ENCODE measurements at places on chromosomes 6 and 20.

GRCh38 chr20:38673725-38674091 lies 50.6 kb upstream of the SLC32A1 start:
- DNase-seq = no peak

DNA sequence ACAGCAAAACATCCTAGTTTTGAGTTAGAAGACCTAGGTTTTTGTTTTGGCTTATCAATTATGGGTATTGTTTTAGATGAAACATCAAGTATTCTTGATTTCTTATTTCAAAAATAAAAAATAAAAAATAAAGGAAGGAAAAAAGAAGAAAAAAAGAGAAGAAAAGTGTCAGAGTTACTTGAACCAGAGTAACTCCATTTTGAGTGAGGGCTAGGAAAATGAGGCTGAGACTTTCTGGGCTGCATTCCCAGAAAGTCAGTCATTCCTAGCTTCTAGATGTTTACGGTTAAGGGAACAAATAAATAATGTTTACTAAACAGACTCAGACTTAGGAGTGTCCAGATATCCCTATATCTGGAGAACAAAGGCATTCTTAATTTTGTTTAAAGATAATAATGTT lies 45.3 kb upstream of the HFE start:
- no peak for DNase-seq

DNA sequence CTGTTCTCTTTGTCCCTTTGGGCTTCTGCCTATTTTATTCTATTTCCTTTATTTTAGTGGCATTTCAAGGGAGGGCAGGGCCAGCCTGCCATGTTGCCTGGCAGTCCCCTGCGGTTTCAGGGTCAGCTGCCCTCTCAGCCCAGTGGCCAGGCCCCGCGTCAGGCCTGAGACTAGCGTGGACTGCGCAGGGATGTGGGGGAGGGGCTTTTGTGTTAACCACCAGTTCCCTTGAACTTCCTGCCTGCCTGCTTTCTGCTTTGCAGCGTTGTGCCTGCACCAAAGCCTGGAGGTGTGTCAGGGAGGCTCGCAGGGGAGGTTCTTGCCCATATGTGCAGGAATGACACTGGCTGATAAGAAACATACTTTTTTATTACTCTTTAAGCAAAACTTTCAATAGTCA lies 157.6 kb downstream of the SLC35B3 start:
- DNase-seq = no peak

- DNase-seq = no peak
Measured at GRCh38 chr6:85419046-85419759, 30.7 kb upstream of the NT5E start.

DNA sequence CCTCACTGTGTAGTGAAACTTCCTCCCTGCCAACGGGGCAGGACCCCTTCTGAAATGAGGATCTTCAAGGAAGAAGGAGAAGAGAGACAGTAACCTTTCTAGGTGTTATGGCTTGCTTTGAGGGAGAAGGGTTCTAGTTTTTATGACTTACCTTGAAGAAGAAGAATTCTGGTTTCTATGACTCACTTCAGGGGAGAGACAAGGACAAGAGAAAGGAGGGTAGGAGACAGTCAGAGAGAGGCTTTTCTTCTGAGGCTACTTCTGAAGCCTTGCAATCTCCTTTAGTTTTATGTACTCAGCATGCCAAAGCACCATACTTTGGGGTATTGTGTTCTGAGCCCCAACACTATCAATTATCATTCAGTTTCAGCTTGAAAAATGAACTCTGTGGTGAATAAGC lies 25.8 kb upstream of the IBTK start:
- DNase-seq = no peak

DNA sequence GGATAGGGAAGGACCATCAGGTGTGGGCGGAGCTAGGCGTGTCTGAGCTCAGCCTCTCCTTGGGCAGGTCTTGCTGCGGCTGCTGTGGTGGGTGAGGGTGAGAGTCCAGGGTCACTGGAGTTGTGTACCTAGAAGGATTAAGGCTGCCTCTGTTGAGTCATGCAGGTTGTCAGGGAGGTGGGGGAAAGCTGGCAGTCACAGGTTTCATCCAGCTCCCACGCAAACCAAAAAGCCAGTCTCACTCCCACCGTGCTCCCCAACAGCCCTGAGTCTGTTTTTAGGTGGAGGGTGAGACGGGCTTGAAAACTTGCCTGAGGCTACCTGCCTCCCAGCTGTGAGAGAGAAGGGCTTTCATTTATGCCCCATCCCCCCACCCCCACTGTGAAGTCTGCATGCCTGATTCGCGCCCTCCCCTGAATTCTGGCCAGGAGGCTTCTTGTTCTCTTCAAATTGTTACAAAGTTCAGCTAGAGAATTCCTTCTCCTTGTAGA lies 161.5 kb downstream of the MYLK4 start:
- no peak for DNase-seq

DNA sequence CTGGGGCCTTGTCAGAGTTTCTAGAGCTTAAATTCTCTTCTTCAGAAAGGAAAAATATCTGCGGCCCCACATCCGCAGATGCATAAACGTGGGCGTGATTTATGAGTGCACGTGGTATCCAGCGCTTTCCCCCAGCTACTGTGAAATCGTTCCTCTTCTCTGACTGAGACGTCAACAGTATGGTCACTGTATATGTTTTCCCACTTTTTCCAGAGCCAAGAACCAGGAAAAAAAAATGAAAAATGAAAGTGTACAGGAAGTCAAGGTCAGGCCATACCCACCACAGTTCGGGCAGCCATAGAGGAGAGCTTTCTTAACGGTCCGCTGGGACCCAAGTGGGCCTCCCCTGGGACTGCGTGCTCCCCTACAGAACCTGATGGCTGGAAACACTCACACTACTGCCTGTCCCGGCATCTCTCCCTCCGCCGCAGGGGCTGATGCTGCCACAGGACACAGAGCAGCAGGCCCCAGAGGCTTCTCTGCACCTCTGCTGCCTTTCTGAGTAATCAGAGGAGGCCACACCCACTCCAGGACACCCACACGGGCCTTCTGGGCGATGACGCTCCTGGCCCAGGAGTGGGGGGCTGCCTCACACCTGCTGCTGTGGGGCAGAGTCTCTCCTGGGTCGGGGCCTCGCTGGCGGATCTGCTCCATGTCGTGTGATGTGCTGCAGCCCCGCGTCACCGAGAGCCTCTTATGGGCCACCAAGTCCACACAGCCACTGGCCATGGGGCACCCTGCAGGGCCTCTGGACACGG lies 16.4 kb upstream of the STX16 start:
- no peak for DNase-seq

DNA sequence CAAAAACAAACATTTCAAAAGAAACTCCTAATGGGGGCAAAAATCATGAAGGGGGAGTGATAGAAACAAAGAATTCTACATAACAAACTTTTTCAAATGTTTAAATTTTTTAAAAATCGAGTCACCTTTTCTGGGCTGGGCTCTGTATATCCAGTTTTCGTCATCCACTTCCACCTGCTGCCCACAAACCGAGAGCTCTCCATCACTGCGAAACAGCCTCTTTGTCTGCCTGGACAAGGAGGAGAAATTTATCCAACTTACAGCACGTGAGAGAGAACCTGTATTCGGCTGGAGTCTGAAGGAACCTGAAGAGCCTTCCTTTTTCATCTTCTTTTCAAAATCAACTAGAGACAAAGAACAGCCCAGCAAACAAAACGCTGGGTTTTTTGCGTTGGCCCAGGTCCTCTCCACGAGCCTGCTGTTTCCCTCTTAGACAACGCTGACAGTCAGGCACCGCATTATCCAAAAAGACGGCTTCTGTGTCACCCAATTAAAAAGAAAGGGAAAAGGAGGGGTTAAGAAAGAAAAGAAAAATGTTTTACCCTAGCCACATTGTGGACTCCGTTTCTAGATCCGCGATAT lies 72.4 kb upstream of the NHSL1 start:
- no peak for DNase-seq

DNA sequence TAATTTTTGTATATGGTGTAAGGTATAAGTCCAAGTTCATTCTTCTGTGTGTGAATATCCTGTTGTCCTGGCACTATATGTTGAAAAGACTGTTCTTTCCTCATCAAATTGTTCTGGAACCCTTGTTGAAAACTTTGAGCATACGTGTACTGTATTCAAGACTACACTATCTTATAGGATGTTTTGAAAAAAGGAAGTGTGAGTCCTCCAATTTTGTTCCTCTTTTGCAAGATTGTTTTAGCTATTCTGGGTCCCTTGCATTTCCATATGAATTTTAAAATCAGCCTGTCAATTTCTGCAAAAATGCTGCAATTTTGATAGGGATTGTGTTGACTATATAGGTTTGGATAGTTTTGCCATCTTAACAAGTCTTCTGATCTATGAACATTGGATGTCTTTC lies 195.2 kb downstream of the BACH2 start:
- DNase-seq = no peak

DNA sequence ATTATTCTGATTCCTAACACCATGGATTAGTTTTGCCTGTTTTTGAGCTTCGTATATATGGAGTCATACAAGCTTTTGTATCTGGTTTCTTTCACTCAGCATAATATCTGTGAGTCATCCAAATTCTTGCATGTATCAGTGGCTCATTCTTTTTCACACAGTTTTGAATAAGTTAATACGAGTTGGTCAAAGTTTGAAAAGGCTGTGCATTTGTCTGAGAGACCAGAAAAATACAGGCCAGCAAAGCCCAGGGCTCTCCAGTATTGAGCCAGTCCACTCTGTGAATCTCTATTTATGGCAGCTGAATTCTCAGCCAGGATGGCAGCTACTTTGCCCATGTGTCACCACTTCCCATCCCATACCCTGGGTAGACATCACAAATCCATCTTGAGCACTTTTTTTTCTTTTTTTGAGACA lies 7.2 kb upstream of the CHMP4B start:
- no peak for DNase-seq
